Stimulated activated CD4-positive, alpha-beta T cell treated with anti-CD3 and anti-CD28 coated beads, Interleukin-12 subunit alpha, Interleukin-12 subunit beta, amount 100 ng/mL, for 24 hours (primary cell): ENCODE measurements at places on chromosomes 2 and 18.

DNA sequence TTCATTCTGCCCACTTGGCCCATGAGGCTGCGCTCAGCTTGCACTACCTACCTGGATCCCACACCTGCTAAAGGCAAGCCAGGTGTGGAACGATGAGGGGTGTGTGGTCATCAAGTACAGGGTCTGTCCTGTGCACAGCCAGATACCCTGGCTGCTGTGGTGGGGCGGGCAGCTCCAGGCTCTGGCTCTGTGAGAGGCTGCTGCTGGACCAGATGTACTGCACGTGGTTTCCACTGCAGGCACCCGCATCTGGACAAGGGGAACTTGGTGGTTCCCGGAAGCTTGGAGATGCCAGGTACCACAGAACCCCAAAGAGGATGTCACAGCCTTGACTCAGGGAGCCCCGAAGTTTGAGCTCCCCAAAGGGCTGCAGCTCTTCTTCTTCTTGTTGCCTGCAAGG lies 68.1 kb upstream of the ZNF804A start:
- DNase-seq: no peak

DNA sequence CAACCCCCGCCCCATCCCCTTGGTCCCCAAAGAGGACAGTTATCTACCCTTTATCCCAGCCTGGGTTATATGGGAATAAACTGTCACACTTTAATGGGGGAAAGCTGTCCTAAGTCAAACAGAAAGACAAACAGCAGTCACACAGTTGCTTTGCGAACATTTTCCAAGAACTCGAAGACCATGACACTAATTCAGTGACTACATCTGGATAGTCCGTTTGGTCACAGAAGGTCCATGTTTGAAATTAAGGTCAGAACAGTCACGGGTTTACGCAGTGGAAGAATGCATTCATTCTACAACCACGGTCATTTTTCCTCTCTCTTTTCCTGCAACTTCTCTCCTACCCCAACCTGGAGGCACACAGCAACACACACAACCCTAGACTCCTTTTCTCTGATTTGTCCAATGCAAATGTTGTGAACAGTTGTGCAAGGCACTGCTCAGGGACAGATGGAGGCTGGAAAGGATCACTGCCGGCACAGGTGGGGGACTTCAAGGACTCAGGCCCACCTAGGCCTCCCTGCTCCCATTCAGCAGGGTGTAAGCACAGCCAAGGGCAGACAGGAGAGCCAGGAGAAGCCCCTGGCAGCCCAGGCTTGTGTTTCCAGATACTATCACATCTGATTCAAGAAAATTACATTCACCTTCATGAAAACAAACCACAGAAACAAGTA lies 39.9 kb downstream of the ZNF516 start:
- no peak for DNase-seq

GRCh38 chr2:26575836-26576564 lies 65.2 kb downstream of the CIB4 start:
- no peak for DNase-seq

DNA sequence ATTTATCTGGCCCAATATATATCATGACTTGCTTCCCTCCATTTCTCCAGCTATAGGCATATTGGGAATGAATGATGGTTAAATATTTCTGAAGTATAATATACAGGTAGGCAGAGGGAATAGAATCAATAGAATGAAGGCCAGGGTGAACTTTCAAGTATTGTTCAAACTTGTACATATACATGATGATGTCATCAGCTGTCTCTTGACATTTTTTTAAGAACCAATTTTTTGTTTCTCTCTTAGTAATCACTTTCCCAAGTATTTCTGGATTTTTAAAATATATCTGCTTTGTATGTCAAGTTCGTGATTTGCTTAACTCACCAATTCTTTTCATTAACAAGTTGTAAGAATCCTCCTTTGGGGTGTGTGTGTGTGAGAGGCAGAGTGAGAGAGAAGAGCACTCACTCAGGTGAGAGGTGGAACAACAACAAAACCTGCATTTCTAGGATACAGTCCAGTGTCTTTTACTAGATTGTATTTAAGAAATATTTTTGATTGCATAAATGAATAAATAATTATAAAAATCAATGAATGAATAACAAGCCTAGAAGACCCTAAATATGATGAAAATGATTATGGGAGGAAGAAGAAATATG lies 1239.1 kb downstream of the LRP1B start:
- no peak for DNase-seq

- DNase-seq: no peak
Measured at GRCh38 chr2:25494616-25495015, 152.9 kb upstream of the DNMT3A start.

- DNase-seq: no peak
Measured at GRCh38 chr2:229350883-229351282, 79.8 kb upstream of the PID1 start.

GRCh38 chr18:76460482-76460881 lies 34.6 kb downstream of the ZNF516 start:
- no peak for DNase-seq

GRCh38 chr2:169315357-169315756 lies 47.0 kb downstream of the LRP2 start:
- no peak for DNase-seq

DNA sequence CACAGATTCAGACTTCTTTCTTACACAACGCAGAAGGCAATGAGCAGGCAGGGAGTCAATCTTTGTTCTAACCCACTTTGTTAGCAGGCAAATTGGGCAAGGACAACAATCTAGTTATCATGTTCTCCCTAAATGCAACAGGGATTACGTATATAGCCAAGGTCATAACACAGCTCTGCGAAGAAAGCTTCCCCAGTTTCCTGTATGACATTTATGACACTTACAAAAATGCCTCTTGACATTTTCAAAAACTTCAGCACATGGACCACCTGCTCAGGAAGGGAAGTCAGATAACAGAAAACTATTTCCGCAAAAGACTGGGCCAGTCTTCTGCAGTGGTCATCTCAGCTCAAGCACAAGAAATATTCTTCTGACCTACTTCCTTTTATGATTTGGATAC lies 106.1 kb downstream of the IRS1 start:
- DNase-seq: no peak

DNA sequence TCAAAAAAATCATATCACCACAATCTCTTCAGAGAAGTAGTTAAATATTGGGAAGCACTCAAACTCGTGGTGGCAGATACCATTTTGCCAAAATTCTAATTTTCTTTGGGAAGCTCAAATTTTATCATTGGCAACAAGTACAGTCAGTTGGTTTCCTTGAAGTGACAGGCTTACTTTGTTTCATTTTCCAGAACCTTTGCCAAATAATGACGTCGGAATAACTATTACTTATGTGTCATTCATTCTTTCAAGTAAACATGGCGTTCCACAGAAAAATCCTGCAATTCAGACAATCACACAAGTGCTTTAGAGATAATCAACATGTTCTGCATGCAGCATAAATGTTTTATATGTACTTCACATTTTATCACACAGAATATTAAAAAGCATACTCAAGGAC lies 5.4 kb downstream of the TTLL4 start:
- DNase-seq: no peak

DNA sequence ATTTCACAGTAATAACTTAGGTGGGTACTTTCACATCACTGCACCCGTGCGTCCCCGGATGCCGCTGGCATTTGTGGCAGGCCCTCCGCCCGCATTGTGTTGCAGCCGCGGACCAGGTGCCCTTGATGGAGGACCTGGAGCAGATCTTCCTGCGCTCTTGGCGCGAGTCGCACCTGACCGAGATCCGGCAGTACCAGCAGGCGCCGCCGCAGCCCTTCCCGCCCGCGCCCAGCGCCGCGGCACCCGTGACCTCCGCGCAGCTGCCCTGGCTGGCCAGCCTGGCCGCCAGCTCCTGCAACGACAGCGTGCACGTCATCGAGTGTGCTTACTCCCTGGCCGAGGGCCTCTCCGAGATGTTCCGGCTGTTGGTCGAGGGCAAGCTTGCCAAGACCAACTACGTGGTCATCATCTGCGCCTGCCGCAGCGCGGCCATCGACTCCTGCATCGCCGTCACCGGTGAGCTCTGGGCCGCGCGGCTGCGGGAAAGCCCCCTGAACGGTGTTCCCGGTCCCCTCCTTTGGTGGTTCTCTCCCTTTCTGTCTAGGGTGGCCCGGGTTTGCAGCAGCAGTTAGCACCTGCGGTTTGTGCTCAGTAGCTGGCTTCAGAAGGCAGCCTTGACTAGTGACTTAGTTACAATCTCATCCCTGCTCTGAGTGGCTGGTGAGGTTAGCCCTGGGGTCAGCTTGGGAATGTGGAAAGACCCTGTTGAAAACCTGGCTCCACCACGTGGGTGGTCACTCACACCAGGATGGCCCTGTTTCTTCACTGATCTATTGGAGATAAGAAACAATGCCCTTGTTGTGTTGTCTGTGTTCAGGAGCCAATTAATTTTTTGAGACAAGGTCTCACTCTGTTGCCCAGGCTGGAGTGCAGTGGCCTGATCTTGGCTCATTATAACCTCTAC lies 59.1 kb downstream of the GREB1 start:
- DNase-seq: no peak

GRCh38 chr2:9535177-9535576 lies 20.5 kb downstream of the ADAM17 start:
- no peak for DNase-seq

- no peak for DNase-seq
Measured at GRCh38 chr18:63054901-63055584, 264.5 kb downstream of the BCL2 start.

DNA sequence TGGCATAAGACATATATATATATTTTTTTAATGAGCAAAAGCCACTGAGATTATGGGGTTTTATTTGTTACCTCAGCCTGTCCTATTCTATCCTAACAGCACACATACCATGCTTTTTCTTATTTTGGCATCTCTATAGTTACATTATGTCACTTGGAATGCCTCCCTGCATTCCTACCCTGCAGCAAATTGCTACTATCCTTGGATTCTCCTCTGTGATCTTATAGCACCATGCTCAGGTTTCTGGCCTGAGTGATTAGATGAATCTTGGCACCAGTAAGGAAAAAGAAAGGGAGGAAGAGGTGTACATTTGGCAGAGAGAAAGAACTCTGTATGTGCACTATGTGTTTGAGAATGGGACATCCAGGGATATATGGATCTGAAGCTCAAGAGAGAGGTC lies 86.3 kb upstream of the PELI1 start:
- DNase-seq: no peak
